ENCODE measurements at places on chromosomes 7 and 10.

GRCh38 chr10:124053971-124054370, 39.4 kb downstream of the CHST15 start:
- no peak for DNase-seq

- no peak for DNase-seq
These were observed 5.1 kb downstream of the UNCX start for GRCh38 chr7:1237704-1238255.

- DNase-seq: no peak
These were observed 61.8 kb downstream of the PTPRE start for GRCh38 chr10:127968659-127969058.

DNA sequence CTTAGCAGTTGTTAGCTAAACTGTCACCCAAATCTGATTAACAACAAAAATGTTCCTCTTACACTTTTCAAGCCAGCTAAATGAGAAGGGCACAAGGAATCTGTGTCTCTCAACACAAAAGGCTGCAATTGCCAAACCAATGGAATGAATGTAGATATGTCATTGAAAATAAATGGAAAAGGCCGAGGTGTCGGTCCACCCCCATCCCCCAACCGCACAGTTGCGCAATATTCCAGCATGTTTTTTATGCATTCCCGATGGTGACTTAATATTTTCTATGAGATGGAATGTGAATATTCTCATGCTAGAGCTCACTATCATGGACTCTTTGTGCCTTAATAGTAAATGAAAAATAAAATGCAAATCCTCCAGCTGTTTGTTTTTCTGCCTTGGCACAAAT, 181.6 kb upstream of the LRGUK start:
- no peak for DNase-seq

DNA sequence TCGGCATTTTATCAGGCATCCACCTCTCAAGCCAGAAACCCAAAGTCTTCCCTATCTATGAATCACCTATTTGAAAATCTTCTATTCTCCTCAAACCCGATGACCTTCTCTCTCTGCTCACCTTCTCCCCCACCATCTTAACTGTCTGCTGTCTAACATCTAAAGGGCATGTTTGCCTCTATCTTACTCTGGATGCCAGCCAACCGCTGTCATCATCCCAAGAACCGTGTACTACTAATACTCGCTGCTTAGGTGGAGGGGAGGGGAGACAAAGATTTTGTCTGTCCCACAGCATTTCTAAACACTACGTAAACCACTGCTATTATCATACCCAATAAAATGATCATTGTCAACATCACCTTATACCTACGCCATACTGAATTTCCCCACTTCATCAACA, 29.5 kb downstream of the PAXIP1 start:
- DNase-seq: no peak

- DNase-seq: no peak
These were observed 23.6 kb upstream of the CD36 start for GRCh38 chr7:80614851-80615271.

DNA sequence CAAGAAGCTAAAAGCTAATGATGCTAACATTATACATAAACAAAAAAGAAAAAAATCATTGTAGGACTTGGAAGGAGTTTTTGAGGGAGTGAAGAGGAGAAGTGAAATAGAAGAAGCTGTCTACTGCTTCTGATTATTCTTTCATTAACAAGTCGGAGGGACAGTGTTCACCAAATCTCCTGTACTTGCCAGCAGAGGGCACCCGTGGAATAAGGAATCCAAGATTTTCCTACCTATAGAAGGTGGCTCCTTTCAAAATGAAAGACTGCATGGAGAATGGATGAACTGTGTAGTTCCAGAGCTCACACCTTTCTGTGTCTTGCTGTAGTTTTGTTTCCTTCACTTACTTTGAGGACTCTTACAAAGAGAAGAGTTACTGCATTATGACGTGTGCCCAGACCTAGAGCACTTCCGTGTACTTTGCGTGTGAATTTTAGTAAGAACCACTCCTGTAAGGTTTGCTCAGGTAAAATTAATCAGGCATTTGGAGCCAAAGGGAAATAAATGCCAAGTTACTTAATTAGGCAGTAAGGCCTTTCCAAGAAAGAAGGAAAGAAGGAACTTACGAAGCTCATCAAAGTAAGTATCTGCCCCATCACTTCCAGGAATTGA, 145.1 kb downstream of the SEMA3D start:
- no peak for DNase-seq

DNA sequence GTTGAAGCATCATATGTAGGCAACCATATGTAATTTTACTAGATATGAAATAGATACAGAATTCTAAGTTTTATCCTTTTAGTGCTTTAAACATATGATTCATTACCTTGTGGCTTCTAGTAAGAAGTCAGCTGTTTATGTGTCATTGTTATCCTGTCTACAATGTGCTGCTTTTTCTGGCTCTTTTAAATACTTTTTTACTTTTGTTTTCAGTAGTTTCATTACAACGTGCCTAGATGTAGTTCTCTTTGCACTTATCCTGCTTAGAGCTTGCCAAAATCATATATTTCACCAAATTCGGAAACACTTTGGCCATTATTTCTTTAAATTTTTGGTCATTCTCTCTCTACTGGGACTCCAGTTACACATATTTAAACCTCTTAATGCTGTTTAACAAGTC, 26.4 kb downstream of the YAE1 start:
- DNase-seq: no peak

GRCh38 chr7:22194658-22195273, 162.2 kb downstream of the RAPGEF5 start:
- no peak for DNase-seq

DNA sequence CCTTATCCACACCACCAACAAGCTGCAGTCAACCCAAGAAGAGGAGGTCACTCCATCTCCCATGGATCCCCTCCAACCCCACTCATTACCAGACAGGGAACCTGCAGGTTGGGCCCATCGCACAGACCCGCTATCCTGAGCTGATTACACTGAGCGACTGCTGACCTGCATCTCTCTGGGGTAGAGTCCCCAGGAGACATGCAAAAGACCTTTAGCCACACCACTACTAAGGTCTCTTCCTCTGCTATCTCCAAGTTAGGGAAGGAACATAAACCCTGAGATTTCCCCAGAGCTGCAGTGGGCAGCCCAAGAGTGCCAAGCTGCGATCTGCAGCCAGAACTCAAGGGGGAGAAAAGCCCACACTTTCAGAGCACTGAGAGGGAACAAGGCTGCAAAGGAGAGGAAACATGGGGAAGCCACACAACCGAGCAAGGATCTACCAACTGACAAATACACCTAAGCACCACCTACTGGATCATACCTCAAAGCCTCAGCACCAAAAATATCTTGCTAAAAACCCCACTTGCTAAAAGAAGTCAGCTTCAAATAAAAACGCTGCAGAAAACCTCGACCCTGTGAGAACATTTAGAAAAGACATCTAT, 298.2 kb downstream of the SORCS1 start:
- DNase-seq: no peak

DNA sequence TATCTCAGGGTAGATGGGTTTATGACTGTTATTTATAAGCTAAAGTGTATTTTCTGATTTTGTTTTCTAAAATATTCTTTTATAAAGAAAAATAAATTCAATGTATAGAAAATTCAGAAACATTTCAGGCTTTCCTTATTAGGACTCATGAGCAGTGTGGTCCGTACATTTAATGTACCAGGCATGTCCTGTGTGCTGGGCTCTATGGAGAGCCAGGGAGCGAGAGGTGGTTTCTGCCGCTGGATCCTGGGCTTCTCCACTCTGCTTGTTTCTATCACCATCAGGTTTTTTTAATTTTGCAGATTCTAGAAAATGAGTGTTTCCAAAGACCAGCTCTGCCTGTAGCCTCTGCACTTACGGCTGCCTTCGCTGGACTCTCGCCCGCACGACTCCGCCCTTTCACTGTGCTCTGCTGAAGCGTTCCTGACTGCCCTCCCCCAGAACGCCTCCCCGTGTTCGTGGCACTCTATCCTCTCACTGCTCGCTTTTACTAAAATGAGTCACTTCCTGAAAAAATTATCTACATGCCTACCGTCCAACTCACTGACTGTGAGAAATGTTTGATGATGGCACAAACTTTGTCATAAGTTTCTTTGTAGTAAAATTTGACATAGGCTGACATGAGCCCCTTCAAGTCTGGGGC, 188.5 kb downstream of the ZMYND11 start:
- DNase-seq: no peak

GRCh38 chr10:34730726-34731125, 84.4 kb downstream of the PARD3 start:
- DNase-seq: no peak

DNA sequence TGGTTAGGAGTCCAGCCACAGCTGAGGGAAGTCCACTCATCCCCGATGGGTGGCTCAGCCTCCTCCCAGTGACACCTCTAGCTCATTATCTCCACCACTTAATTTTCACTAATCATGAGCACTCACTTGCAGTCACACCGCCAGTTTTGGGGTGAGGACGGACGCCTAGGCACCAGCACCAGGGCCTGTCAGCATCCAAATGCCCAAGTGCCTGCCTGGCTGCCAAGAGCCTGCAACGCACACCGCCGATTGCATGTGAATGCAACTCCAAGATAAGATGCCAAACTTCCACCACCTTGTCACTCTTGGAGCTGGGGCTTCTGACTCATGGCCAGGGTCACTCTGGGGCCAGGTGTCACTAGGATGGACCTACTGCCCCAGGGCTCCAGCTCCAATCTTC, 24.4 kb upstream of the SMARCD3 start:
- no peak for DNase-seq

GRCh38 chr10:74963549-74963948, 137.1 kb downstream of the KAT6B start:
- no peak for DNase-seq

DNA sequence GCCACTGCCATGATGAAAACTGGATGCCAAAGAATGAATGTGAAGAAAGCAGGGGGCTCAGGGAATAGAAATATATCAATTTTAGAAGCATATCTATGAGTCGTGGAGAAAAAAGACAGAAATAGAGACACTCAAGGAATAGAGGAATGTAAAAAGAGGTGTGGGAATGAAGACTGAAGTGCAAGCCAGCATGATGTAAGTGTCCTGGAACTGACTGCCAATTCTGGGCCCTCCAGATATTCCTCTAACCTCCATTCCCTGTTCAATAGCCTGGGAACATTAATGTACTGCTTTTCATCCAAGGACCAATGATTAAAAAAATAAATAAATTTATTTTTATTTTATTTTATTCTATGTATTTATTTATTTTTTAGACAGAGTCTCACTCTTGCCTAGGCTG, 40.6 kb downstream of the NEBL start:
- DNase-seq: no peak

GRCh38 chr7:114196517-114196916, 218.1 kb upstream of the FOXP2 start:
- no peak for DNase-seq

DNA sequence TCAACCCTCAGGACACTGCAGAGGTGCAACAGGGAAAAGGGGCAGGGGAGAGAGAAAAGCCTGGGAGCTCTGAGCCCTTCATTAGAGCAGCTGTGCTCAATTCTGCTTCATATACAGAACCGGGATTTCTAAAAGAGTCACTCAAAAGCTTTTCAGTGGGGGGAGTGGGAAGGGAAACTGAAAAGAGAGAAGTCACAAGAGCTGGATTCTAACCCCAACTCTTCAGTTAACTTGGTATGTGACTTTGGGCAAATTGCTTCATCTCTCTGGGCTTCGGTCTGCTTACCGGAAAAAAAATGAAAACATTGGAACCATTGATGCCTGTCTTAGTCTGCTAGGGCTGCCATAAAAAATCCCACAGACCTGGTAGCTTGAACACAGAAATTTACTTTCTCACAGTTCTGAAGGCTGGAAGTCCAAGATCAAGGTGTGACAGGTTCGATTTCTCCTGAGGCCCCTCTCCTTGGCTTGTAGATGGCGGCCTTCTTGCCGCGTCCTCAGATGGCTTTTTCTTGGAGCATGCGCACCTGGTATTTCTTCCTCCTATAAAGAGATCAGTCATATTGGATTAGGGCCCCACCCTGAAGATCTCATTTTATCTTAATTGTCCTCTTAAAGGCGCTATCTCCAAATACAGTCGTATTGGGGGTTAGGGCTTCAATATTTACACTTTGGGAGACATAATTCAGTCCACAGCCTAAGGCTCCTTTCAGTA, 118.3 kb upstream of the KMT2E start:
- no peak for DNase-seq

DNA sequence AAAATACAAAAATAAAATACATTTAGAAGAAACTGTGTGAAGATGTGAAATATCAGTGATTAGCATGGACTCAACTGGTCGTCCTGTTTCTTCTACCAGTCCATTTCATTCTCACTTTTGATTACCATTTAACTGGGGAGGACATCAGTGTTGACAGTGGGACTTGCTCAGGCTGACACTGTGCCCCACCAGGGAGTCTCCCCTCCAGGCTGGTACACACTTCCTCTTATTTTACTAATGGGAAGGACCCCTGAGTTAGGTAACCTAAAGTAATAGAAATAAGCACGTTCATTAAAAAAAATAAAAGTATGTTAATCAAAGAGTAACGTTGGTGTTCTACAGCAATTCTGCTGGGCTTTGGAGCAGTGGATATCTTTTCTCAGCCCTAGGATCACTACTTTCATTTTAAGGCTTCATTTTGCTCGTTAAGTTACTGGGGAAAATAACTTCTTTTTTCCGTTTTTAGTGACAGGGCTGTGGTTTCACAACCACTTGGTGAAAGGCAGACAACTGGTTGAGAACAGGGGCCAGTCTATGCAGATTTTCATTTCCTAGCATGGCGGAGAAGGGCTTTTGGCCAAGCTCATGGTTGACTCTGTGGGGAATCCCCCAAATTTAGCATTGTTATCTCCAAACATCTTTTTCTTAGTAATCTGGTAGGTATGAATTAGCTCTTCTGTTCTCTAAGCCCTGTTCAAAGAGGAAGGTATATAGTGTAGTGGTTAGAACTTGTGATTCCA, 2.1 kb downstream of the SNX10 start:
- no peak for DNase-seq

GRCh38 chr7:77349141-77349540, 67.0 kb downstream of the GSAP start:
- no peak for DNase-seq

DNA sequence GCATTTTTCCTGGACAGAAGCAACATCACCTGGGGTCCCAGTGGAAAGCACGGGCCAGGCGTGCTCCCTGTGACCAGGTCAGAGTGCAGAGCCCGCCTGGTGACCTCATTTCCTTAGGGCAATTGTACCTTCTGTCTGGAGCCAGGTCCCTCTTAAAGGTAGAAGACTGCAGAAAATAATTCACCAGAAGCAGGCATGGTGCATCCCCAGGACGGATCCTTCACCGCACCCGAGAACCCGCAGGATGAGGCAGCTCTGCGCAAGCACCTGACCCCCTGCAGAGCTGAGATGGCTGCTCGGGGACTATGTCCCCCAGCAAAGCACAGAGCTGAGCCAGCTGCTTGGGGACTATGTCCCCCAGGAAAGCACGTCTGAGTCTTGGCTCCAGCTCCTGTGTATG, 557.6 kb downstream of the PTPRN2 start:
- DNase-seq: no peak

GRCh38 chr7:18740579-18740988, 245.0 kb downstream of the HDAC9 start:
- no peak for DNase-seq

DNA sequence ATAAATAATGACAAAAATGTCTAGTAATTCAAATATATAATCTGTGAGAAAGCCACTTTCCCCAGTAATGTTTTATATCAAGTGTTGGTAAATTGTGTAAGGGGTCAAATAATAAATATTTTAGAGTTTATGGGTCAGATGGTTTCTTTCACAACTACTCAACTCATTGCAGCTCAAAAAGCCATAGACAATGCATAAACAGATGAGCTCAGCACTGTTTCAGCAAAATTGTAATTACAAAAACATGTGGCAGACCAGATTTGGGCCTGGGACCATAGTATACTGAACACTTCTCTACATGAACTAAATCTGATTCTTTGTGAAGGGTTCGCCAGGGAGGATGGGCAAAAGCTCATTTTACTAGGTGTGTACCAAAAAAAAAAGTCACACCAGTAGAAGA, 460.8 kb downstream of the NRG3 start:
- no peak for DNase-seq

- no peak for DNase-seq
These were observed 25.8 kb upstream of the IMMP2L start for GRCh38 chr7:111588065-111588433.

Measured in chondrocyte (in vitro differentiated cells).